Left ventricle myocardium superior (tissue), 1 donor: ENCODE measurements at places on chromosomes 11 and 22. TPM values are rescaled to one million over a fixed set of nuclear protein-coding genes. Genes with fewer than 3 reads are reported as not detected.

DNA sequence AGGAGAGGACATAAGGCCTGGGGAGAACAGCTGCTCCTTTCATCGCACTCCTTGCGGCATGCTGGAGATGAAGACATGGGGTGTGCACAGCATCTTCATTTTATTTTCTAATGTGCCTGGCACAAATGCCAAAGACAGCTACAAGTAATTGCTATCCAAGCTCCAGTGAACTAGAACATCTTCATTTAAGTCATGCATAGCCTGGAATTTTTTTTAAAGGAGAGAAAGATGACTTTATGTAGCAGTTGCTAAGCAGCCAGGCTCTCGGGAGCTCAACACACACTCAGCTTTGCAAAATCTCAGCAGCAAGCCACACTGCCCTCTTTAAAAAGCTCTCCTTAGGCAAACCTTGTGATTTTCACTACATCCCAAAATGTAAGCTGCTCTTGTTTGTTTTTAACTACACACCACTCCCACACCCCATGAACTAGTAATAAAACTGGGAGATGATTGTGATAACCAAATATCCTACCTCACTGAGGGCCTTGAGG, 164.5 kb upstream of the POU2AF2 start:
- DNase-seq, result no peak

The ESAM gene
- 40.5 TPM for total RNA-seq

The A4GALT gene
- total RNA-seq, result 81.7 TPM

DNA sequence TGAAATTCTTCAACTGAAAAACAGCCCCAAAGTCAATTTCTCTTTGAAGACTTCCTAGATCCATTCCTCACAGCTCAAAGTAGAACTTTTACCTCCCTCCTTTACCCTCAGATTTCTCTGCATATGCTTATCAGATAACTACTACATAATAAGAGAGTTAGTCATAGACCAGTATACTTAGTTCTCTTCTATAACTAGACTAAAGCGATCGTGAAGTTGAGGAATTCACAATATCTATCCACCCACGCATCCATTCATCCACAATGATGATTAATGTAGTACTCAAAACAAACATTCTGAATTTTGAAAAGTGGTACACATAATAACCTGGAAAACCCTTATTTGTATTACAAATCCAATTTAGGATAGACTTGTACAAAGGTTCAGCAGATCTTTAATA, 800.9 kb upstream of the TENM4 start:
- DNase-seq, result no peak

The TSPAN18 gene
- 94.6 TPM for total RNA-seq

DNA sequence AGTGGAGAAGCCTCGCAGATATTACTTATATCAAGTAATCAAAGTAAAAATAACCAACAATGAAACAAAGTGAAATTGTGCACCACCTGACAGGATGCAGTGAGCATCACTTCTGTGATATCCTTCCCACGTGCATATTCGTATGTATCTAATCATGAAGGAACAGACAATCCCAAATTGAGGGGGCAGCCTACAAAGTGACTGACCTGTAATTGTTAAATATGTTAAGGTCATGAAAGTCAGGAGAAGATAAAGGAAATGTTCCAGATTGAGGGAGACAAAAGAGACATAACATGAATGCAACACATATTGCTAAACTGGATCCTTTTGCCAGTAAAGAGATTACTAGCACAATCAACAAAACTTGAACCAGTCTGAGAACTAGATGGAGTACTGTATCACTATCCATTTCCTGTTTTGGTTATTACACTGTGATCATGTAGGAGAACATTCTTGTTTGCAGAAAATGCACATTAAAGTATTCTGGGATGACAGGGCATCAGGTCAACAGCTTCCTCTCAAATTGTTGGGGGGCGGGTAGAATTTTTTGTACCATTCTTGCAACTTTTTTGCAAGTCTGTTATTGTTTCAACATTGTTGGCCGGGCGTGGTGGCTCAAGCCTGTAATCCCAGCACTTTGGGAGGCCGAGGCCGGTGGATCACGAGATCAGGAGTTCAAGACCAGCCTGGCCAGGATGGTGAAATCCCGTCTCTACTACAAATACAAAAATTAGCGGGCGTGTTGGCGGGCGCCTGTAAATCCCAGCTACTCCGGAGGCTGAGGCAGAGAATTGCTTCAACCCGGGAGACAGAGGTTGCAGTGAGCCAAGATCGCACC, 2.0 kb downstream of the SBF2 start:
- no peak for DNase-seq

The GAL3ST3 gene
- total RNA-seq, result 3.5 TPM

The ART1 gene
- total RNA-seq, result 0.52 TPM

DNA sequence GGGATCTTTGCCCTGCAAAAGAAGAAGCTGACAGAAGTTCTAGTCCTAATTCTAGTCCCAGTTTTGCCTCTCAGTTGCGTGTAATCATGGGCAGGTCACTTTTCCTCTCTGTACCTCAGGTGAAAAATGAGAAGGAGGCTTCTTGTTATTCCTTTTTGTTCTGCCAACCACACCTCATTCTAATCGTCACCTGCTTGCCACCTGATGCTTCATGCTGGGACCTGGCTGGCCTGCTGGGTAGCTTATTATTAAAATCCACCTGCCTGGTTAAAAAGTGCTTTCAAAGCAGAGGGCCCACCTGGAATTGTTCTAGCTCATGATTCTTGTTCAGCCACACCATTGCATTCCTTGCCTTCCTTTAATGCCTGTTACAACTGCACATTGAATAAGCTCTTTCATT, 8.4 kb upstream of the ALG8 start:
- DNase-seq, result no peak

GRCh38 chr11:57476047-57476756, 15.9 kb downstream of the RTN4RL2 start:
- peak; percentile 77 for DNase-seq
